Stimulated activated CD8-positive, alpha-beta memory T cell treated with anti-CD3 and anti-CD28 coated beads, Interleukin-4, amount 100 ng/mL, for 48 hours (primary cell): ENCODE measurements at places on chromosomes 13 and 19.

GRCh38 chr13:66994097-66994496, 236.0 kb downstream of the PCDH9 start:
- DNase-seq: peak; percentile 25

DNA sequence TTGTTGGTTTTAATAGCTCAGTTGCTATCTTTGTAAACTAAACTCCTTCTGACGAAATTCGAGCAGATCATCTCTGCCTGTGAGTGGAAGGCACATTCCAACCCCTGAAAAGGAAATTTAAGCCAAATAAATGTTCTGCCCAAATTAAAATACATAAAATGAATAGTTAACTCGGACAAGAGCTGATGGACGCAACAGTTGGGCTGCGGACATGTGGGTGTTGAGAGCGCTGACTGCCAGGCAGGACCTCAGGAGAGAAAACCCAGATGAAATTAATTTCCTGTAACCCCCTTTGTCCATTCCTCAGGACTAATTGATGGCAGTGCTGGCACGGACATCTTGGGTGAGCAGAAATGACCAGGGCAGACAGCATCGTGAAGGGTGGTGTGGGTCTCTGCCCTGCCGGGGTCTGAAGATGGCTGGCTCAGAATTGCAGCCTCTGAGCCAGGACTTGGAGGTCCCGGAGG, 86.5 kb downstream of the TSHZ3 start:
- DNase-seq: no peak

- no peak for DNase-seq
Measured at GRCh38 chr13:46088821-46089562, 15.8 kb downstream of the CPB2 start.

- DNase-seq: no peak
Measured at GRCh38 chr13:37381502-37381901, 217.1 kb downstream of the POSTN start.

- DNase-seq: no peak
Measured at GRCh38 chr19:34067861-34068271, 104.4 kb upstream of the LSM14A start.

DNA sequence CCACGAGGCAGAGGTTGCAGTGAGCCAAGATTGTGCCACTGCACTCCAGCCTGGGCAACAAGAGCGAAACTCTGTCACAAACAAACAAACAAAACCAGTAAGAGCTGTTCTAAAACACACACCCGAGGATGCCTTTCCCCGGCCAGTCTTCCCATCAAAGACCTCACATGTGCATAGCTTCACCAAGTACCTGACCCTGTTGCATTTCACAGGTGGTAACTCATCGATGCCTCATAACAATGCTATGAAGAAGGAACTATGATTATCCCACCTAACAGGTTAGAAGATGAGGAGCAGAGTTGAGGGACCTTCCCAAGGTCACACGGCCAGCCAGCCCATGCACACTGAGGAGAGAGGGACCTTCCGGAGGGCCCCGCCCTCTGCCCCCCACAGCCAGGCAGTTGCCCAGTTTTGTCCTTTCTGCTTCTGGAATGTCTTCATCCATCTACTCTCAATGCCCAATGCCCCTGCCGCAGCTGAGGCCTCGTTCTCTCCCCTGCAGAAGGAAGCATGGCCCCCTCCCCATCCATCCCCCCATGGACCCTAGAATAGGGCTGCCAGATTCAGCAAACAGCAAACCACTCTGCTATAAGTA, 16.8 kb upstream of the LENG8 start:
- no peak for DNase-seq

- no peak for DNase-seq
Measured at GRCh38 chr13:76619631-76620030, 266.6 kb downstream of the KCTD12 start.

DNA sequence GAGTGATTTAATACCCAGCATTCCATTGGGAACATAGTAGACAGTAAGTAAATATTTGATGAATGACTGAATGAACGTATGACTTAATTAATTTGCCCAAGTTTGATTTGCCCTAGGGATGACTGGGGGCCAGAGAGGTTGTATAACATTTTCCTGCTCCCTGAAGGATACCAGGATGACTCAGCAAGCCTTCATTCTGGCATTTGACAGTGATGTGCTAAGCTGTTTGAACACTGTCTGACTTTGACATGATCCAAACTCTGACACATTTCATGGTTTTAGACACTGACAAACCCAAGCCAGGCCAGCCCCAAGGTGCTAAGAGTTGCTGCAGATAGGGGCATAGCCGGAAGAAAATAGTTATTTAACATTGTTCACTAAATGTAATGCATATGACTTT, 53.4 kb upstream of the KLF12 start:
- DNase-seq: no peak

GRCh38 chr19:38739440-38740256, 4.6 kb downstream of the CAPN12 start:
- peak; percentile 47 for DNase-seq

GRCh38 chr13:51148223-51148951, 37.3 kb upstream of the C13orf42 start:
- DNase-seq: no peak

- no peak for DNase-seq
Measured at GRCh38 chr13:28640861-28641599, 17.9 kb upstream of the POMP start.

DNA sequence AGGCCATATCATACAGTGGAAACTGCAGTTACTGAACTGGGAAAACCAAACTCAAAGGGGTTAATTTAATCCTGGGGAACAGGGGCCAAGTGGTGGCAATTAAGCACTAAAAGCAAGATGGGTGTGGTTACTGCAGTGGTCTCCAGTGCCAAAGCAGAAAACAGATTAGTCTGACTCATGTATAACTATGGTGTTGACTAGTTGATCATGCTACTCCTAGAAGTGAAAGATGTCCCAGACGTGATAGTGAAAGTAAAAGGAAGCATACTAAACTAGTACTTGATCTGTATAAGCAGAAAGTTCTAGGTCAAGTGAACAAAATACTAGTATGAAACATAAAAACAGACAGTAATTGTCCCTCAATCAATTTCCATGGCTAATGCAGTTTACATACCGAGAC, 360.0 kb upstream of the SLITRK5 start:
- DNase-seq: no peak

DNA sequence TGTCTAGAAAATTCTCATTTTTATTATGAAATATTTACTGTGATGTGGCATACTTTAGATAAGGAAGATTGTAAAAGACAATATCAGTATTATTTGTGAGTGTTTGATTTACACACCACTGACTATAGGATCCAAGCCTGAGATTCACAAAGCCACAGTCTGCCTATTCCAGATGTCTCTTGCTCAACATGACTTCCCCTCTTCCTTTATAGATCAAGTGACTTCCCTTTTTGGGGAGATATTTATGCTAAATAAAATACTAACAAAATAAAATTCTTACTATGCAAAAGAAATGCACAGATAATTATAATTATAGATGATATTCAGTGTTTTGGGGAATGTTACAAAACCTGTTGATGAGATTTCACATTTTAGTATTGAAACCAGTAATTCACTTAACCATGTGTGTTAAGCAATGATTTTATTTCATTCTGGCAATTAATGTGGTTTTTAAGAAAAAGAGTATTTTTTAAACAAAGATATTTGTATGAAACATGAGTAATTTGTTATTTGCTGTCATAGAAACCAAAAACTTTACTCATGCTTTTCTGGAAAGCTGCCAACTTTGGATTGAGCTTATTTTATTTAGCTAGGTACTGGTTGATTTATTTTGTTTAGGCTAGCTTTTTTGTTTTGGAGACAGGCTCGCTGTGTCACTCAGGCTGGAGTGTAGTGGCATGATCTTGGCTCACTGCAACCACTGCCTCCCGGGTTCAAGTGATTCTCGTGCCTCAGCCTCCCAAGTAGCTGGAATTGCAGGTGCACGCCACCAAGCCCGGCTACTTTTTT, 13.7 kb upstream of the GPR183 start:
- DNase-seq: no peak

GRCh38 chr19:10892256-10892655, 20.9 kb downstream of the CARM1 start:
- DNase-seq: no peak

DNA sequence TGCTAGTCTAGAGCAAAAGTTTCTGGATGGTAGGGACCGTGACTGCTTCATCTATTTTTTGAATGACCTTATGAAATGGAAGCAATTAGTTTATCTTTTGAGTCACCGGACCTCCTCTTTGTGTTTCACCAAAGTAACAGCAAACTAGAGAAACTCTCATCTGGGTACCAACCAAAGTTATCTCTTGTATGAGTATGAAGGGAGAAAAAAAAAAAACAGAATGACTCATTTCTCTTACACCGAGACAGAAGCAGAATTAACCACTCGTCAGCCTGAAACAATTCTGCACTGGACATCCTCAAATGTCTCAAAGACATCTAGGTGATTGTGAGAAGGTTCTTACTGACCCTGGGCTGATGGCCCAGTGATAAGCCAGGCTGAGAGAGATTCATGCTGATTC, 18.3 kb downstream of the ZNF100 start:
- DNase-seq: no peak

- DNase-seq: no peak
Measured at GRCh38 chr13:28338006-28338574, 156.8 kb downstream of the FLT1 start.

DNA sequence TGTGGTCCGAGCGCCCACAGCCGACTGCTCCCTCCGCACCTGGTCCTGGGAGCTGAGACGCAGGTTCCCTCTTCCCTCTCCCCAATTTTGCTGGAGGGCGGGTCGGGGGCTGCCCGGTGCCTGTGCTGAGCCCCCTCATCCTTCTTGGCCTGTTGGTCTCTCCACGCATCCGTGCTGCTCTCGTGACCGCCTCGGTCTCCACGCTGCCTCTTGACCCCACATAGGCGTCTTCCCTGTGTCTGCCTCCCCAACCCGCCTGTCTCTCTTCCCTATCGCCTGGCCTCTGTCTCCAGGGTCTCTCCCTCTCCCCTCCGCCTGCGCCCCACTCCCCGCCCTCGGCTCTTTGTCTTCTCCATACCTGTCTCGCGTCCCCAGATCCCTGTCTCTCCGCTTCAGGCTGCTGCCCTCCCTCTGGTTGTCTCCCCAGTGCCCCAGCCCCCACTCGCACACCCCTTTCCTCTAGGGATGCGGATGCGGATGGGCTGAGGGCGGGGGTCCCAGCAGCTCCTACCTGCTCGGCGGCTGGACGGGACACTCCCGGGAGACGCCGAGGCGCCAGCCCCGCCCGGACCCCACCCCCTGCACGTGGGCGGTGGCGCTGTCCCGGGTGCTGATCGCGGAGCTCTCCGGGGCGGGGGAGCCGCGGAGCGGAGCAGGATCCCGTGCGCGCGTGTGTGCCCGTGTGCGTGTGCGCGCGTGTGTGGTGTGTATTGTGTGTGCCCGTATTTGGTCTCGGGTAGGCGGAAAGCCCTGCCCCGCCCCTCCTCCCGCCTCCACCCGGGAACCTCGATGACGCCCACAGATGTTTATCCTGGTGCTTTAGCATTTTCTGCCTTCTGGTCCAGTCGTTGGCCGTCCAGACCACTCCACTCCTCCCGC, at the start of gene SYT5:
Gene SYT5, minus strand, starts transcription at position 684 of the 879 bp plus-strand sequence. CDS start 1,248 bp downstream, outside the sequence.
- peak; percentile 81 for DNase-seq

GRCh38 chr19:6862673-6863078, 24.7 kb upstream of the ADGRE1 start:
- peak; percentile 93 for DNase-seq

DNA sequence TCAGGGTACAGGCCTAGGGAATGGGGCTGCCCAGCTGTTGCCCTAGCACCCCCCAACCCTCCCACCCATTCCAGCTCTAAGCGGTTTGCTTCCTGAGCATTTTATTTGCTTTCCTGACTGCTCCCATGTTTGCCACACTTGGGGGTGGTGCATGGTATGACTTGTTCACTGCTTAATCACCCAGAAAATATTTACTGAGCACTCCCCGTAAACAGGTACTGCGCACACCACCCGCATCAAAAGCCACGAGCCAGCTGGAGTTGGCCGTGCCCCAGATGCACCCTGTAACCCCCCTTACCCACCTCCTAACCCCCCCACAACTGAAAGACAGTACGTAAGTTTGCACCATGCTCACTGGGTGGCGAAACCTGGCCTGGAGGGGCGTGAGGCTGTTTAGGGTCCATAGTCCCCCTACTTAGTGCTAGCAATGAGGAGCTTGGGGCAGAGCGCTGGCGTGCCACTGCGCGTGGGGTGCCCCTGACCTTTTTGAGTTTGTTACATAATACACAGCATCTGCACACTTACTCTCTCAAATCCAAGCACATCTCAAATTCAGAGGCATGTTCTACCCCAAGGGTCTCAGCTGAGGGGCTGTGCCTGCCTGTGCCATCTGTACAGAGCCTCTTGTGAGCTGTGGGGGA, 29.8 kb downstream of the DPF1 start:
- DNase-seq: no peak

DNA sequence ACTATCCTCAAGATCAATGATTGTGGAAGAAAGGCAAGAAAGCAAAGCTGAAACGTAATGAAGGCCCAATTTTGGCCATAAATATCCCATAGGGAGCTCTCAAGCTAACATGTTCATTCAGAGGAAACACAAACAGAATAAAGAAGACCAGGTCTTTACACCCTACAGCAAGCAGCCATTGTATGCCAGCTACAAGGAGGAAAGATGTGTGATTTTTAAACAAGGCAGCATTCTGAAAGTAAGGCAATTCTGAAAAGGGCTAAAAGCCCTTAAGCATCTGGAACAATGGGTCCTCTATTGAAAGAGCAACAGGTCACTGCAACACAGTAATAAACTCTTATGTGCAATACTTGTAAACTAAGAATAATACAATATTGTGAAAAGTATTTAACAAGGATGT, 1002.4 kb downstream of the SLITRK1 start:
- no peak for DNase-seq

GRCh38 chr13:112894673-112895481, 74.1 kb upstream of the MCF2L start:
- DNase-seq: no peak

DNA sequence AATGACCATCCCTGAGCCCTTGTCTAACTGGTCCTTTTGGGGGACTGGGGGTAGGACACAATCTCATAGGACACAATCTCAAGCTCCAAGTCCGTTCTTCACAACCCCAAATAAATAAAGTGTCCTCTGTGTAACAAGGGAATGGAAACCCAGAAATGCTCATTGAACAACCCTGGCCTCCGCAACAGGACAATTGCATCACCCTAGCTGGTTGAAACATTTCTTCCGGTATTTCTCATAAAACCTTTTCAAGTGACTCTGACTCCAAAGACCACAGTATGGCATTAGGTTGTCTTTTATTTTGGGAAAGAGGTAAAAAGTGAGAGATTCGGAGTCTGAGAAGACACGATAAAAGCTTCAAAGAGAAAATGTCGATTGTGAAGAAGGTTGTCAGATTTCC, 186.6 kb downstream of the ZNF536 start:
- no peak for DNase-seq
